ENCODE measurements at places on chromosomes 4 and X.

DNA sequence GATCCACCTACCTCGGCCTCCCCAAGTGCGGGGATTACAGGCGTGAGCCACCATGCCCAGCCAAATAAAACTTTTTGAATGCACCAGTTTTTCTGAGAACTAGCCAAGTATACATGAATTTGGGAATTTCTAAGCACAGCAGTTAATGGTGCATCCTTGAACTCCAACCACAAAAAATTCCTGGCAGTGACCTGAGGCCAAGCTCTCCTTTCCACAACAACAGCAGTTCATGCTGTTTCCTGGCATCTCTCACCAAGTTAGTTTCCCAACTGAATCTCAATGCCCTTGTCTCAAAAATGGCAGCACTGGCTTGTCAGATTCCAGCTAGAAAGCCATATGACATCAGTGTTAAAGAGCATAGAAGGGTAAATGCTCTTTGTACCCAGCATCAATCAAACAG, 15.9 kb upstream of the XKRX start:
- DNase-seq: no peak
- H3K27me3 ChIP-seq: no peaks in the 10 kb centered on the region
- H3K36me3 ChIP-seq: no peaks in the 10 kb centered on the region
- H3K4me1 ChIP-seq: peaks cover under 1% of the 10 kb centered on the region
- no peak overlapping the region for H3K27ac ChIP-seq

- no peaks in the 10 kb centered on the region for H3K36me3 ChIP-seq
- H3K27ac ChIP-seq: no peak overlapping the region
- no peak for DNase-seq
Measured at GRCh38 chrX:150880808-150881165, 17.7 kb downstream of the CD99L2 start.

DNA sequence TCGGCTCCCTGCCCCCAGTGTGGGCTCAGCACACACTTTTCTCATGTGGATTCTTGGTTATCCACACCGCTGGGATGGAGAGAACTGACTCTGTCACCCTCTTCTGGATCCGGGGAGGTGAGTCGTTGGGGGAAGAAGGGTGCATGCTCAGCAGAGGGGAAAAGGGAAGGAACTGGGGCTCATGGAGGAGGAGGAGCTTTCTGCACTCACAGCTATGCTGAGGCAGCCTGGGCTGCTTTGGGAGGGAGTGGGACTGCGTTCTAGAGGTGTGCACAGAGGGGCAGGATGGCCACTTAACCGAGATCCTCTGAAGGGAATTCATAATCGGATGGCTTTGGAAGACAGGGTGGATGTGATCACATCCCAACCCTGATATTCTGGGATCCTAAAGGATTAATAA, 51.6 kb downstream of the RTL5 start:
- no peak for DNase-seq
- H3K4me1 ChIP-seq: peaks cover 7% of the 10 kb centered on the region

DNA sequence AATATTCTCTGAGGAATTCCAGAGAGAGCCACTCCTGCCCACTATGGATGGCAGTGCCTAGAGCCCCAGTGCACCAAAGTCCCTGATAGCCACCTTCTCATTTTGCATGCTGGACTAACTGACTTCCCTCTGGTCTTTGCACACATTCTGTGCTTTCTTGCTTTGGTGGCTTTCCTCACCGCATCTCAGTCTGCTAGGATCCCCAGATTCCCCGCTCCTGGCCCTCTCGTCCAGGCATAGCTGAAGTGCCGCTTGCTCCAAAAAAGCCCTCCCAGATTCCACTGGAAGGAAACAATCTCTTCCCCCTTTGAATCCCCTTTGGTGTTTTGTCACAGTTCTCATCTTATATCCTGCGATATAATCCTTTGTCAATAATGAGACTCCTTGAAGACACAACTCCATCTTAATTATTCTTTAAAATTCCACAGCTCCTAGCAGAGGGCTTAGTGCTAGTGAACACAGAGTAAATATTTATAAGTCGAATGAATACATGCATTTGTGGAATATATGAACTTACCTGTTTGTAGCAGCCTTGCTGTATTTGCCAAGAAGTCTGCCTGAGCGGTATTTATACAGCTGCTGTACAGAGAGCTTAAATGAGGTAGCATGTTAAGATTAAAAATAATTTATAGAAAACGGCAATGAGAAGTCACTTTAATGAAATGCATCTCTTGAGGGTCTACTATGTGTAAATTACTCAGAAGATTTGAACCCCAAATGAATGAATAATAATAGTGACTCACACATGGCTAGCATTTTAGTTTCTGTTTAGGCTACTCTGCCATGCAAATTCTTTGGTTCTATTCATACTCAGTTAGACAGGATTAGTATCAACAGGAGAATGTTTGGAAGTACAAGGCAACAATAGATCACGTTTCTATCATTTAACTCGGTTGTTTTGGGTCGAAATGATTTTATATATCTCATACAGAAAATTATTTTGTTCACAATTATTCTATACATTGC, 421.9 kb upstream of the TENM3 start:
- no peak overlapping the region for H3K27ac ChIP-seq
- H3K4me1 ChIP-seq: no peaks in the 10 kb centered on the region
- H3K4me3 ChIP-seq: no peak overlapping the region
- no peaks in the 10 kb centered on the region for H3K36me3 ChIP-seq
- H3K27me3 ChIP-seq: no peaks in the 10 kb centered on the region

DNA sequence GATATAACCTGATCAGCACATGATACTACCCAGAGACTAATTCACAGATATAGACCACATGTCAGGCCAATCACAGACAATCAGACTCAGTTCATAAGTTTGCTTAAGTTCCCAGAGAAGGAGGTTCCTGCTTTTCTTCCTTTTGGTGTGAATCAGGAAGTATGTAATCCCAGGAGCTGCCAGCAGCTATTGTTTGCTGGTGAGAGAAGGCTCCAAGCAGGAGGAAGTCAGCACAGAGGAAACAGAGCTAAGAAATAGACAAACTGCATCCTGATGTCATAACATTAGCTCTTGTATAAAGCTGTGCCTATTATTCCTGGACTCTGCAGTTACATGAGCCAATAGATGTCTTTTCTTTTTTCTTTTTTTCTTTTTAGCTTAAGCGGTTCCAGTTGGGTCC, 50.9 kb downstream of the UCHL1 start:
- H3K4me1 ChIP-seq: no peaks in the 10 kb centered on the region
- H3K36me3 ChIP-seq: no peaks in the 10 kb centered on the region
- no peak for DNase-seq
- H3K27me3 ChIP-seq: no peaks in the 10 kb centered on the region
- no peak overlapping the region for H3K4me3 ChIP-seq

DNA sequence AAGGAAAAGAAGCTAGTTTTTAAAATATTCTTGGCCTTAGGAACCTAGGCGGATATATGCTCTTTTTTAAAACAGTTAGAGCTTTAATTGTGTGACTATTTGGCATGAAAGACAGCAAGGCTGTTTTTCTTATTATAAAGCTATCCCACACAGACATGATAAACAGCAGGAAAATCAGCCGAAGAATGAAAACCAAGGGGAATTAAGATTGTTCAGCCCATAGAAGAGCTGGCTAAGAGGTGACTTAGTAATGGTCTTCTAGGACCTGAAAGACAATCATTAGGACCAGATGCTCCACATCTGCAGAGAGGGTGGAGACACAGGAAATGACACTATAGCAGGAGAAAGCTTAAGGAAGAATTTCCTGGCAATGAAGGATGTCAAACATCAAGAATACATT, 171.4 kb upstream of the NRK start:
- no peak overlapping the region for H3K4me3 ChIP-seq
- H3K27me3 ChIP-seq: no peaks in the 10 kb centered on the region
- H3K4me1 ChIP-seq: no peaks in the 10 kb centered on the region
- no peaks in the 10 kb centered on the region for H3K36me3 ChIP-seq

DNA sequence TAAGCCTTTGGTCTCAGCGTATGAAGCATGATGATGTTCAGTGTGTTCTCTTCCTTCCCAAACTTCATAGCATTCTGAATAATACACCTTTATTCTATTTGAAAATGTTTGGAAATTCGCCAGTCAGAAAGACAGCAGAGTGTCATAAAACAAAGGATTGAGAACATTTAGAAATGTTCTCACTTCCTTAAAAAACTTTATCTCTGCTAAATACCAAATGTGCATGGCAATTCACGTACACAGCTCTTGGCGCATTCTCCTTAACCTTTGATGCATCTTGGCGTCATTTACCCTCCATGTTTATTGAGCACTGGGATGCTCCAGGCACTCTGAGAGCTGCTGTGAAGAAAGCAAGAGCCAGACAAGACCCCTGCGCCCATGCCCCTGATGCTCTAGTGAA, 7.2 kb upstream of the IRF2 start:
- DNase-seq: no peak
- no peaks in the 10 kb centered on the region for H3K36me3 ChIP-seq
- H3K4me3 ChIP-seq: no peak overlapping the region

- no peak for DNase-seq
- H3K36me3 ChIP-seq: no peaks in the 10 kb centered on the region
- H3K27me3 ChIP-seq: no peaks in the 10 kb centered on the region
- no peak overlapping the region for H3K4me3 ChIP-seq
Measured at GRCh38 chr4:138259824-138260223, 17.7 kb upstream of the SLC7A11 start.

DNA sequence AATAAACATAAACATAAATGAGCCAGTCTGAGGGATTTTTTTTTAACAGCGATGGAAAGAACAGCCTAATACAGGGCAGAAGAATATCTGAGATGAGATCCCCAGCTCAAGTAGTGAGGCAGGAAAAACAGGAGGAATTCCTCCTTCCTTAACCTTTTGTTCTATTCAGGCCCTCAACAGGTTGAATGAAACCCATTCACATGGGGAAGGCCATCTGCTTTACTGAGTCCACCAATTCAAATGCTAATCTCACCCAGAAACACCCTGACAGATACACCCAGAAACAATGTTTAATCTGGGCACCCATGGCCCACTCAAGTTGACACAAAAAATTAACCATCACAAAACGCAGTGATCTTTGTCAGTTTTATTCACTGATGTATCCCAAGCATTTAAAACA, 45.5 kb downstream of the SMIM31 start:
- no peak for DNase-seq
- H3K4me3 ChIP-seq: no peak overlapping the region
- no peak overlapping the region for H3K27ac ChIP-seq
- H3K4me1 ChIP-seq: no peaks in the 10 kb centered on the region
- H3K27me3 ChIP-seq: no peaks in the 10 kb centered on the region
- H3K36me3 ChIP-seq: no peaks in the 10 kb centered on the region

DNA sequence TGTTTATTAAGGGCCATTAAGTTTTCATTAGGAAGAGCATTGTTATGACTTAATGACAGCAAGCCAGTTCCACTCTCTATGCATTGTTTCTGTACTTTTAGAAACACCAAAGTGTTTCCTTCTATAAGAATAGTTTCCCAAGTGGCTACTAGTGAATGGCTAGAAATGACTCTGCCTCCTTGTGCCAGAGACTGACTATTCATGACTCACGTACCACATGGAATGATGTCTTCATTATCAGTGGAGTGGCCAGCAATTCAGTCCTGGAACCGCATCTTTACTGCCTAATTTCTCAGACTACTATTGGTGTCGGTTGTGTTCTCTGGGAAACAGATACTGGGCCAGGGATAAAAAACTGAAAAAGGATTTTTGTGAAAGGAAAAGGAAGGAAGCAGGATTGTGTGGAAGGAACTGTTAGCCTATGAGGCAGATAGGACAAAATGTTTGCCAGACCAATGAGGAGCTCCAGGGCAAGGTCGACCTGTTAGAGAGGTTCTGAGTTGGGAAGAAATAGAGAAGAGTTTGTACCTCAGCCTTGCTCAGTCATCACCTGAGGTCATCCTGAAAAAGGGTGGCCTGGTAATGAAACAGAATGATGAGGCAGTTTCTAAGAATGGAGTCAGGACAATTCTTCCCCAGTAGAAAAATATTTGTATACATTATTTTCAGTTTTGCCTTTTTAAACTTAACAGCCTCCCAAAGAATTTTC, 218.6 kb downstream of the SPCS3 start:
- H3K27ac ChIP-seq: no peak overlapping the region
- H3K4me3 ChIP-seq: no peak overlapping the region
- no peaks in the 10 kb centered on the region for H3K36me3 ChIP-seq
- no peaks in the 10 kb centered on the region for H3K4me1 ChIP-seq

GRCh38 chr4:43242606-43243005, 350.1 kb downstream of the GRXCR1 start:
- no peak overlapping the region for H3K27ac ChIP-seq
- no peaks in the 10 kb centered on the region for H3K4me1 ChIP-seq
- no peaks in the 10 kb centered on the region for H3K36me3 ChIP-seq
- no peak overlapping the region for H3K4me3 ChIP-seq

DNA sequence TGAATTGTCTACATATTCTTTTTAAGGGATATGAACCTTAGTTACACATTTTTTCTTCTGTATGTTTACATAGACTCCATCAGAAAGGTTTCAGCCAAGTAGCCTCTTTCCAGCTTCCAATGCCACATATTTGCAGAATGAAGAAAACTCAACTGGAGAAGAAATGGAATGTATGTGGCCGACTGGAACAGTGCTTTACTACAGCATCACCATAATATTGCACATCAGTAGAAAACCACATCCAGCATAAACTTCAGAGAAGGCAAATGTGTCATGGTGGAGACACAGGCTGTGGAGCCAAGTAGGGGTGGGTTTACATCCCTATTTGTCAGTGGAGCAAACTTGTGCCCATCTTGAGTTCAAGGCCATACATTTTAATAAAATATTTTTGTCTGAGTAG, 204.8 kb upstream of the LDB2 start:
- H3K27ac ChIP-seq: no peak overlapping the region
- H3K27me3 ChIP-seq: no peaks in the 10 kb centered on the region
- H3K4me3 ChIP-seq: no peak overlapping the region
- no peak for DNase-seq

DNA sequence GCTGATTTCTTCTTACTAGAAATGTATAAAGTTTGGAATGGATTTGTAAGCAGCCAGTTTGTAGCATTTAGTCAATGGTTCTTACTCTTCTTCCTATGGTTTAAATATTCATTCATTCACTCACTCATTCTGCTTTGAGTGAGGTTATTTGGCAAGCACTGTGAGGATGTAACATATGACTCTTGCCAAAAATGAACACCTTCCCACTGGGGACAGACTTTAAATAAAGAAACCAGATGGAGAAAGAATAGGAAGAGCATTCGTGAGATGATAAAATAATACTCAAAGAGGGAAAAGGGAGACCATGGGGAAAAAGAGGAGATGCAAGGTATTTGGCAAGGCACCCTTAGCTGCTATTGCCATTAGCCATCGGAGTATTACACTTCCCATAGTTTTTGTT, 586.1 kb downstream of the ADGRL3 start:
- no peaks in the 10 kb centered on the region for H3K36me3 ChIP-seq
- H3K4me3 ChIP-seq: no peak overlapping the region
- no peak overlapping the region for H3K27ac ChIP-seq

GRCh38 chrX:135345107-135345589, 35.9 kb downstream of the ETDC start:
- no peaks in the 10 kb centered on the region for H3K27me3 ChIP-seq
- no peak for DNase-seq
- no peaks in the 10 kb centered on the region for H3K36me3 ChIP-seq
- peak overlapping the region; percentile 93 for H3K27ac ChIP-seq
- H3K4me3 ChIP-seq: peak overlapping the region; percentile 93

DNA sequence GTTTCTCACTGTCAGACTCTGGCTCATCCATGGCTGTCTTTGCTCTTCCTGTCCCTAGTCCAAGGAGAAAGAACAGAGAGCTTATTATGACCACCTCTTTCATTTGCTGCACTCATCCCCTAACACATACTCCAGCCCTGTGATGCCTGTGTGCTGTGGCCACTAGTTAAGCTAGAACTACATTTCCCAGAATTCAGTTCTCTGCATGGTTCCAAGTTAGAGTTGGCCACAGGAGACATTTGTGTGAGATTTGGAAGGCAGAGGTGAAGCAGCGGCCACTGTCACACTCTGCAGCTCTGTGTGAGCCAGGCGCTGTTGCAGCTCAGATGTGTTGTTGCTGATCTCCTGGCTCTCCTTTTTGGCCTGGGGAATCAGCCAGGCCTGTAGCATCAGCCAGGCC, 188.2 kb upstream of the ATP6AP2 start:
- H3K4me1 ChIP-seq: no peaks in the 10 kb centered on the region
- H3K4me3 ChIP-seq: no peak overlapping the region
- no peaks in the 10 kb centered on the region for H3K27me3 ChIP-seq
- H3K27ac ChIP-seq: no peak overlapping the region
- DNase-seq: no peak
